ENCODE measurements at places on chromosomes 4 and X. TPM values are rescaled to one million over a fixed set of nuclear protein-coding genes. Genes with fewer than 3 reads are reported as not detected.

TCP11X2 gene
- total RNA-seq = not detected

GYPA gene
- total RNA-seq = not detected

SLIT2 gene
- total RNA-seq = 1.2 TPM

VCX gene
- not detected for total RNA-seq

TLR10 gene
- total RNA-seq = 0.46 TPM

BEX1 gene
- total RNA-seq = 7.3 TPM
